ENCODE measurements at places on chromosomes 4 and X.

DNA sequence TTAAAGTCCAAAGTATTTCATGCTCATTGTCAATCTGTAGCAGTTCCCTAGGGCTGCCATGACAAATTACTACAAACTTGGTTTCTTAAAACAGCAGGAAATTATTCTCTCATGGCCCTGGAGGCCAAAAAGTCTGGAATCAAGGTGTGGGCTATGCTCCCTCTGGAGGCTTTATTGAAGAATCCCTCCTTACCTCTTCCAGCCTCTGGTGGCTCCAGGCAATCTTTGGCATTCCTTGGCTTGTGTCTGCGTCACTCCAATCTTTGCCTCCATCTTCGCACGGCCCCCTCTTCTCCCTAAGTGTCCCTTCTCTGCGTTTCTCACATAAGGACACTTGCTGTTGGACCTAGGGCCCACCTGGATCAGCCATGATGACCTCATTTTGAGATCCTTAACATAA, 170.4 kb downstream of the SMIM20 start:
- DNase-seq, result no peak

- no peak for DNase-seq
These were observed 26.4 kb downstream of the SMS start for GRCh38 chrX:21966866-21967265.

DNA sequence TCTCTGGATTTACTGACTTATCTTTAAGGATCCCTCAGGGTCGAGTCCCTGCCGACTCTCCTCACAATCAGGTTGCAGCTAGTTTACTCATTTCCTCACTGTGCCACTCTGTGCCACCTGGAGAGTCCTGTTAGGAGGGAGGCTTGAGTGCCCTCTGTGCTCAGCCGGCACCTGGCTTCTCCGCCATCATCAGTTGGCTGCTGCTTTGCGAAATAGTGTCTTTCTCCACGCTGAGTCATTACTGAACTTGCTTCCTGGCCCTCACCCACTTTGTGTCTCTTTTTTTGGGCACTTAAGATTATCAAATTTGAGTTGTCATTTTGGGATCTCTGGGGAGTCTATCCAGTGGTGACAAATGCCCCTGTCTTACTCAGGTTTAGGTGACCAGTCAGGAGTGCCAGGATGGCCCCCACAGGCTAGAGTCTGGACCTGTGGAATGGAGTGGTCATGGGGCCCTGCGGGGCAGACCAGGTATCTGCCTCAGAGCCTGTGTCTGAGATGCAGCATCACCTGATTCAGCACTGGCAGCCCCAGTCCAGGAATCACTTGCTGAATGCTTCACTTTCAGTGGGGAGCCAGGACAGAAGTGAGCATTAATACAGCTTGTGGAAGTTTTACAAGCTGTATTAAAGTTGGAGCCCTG, 37.7 kb downstream of the JADE1 start:
- no peak for DNase-seq

DNA sequence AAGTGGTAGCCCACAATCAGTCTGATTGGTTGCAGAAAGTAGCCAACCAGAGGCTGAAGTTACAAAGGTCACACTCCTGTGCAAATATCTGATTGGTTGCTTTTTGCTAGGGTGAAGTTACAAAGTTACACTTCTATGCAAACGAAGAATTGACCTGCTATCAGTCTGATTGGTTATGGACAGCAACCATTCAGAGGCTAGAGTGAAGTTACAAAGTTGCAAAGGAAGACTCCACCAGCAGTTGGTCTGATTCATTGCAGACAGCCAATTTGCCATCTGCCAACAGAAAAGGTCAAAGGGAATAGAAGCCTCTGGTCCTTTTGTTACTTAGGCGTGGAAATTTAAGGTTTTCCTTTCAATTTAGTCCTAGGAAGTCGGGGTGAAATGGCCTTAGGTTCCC, 377.7 kb downstream of the PRDM5 start:
- no peak for DNase-seq

GRCh38 chr4:111499291-111499690, 646.0 kb upstream of the FAM241A start:
- no peak for DNase-seq

DNA sequence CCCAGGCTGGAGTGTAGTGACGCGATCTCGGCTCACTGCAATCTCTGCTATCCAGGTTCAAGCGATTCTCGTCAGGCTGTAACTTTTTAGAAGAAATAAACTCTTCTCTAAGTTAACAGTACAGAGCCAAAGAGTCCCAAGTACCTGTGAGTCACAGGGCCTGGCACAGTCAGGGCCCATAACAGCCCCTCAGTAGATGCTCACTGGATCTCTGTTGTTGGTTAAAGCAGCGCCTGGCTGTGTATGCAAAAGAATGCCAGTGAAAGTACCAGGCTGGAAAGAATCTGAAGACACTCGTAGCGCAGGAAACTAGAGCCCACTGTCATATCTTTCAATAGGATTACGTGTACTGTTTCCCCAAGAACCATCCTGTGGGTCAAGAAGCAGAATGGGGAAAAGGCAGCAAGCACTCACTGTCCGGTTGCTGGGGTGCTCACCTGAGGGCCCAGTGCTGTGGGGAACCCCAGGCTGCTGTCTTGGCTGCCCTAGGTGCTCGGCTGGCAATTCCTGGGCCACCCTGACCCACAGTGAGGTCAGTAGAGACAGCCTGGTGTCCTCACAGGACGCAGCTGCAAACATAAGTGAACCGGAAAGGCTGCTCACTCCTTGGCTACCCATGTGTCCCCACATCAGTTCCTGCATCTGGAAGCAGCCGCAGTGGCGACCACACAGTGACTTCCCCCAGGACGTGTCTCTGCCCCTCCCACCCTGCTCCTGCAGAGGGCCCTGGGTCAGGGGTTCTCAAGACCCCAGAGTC, 3.1 kb upstream of the SLBP start:
- no peak for DNase-seq

GRCh38 chr4:68272860-68273259, 27.4 kb upstream of the TMPRSS11B start:
- no peak for DNase-seq

- DNase-seq, result no peak
These were observed 10.3 kb downstream of the SRPX2 start for GRCh38 chrX:100654261-100654660.

DNA sequence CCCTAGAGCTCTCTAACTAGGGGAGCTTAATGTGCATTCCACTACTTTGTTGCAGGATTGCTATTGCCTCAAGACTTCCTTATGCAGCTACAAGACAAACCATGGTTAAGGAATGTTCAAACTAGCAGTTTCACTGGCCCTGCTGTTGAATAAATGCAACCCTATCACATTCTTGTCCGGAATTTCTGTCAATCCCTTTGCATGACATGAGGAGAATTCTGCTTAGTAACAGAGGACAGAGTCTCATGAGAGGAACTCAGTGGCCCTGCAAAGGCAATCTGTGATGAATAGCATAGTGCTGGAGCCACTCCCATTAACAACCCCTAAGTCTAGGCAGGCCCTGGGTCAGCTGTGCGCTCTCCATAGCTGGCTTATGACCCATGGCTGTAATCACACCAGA, 30.7 kb upstream of the SGMS2 start:
- no peak for DNase-seq

DNA sequence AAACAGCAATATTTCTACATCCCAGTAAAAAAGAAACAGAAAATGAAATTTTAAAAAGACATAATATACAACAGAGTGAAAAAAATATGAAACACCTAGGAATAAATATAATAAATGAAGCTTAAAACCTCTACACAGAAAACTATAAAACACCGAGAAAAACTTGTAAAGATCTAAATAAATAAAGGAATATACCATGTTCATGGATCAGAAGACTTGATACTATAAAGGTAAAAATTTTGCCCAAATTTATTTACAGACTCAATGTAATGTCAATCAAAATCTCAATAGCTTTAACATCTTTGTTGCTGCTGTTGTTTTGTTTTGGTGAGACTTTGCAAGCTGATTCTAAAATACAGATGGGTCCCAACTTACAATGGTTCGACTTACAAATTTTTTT, 5.7 kb downstream of the TBC1D9 start:
- DNase-seq, result no peak

DNA sequence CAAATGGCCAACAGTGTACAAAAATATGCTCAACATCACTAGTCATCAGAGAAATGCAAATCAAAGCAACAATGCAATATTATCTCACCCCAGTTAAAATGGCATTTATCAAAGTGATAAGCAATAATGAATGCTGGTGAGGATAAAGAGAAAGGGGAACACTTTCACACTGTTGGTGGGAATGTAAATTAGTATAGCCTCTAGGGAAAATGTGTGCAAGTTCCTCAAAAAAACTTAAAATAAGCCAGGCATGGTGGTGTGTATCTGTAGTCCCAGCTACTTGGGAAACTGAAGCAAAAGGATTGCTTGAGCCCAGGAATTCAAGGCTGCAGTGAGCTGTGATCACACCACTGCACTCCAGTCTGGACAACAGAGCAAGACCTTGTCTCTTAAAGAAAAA, 572.1 kb downstream of the NLGN4X start:
- no peak for DNase-seq

- DNase-seq, result no peak
These were observed 91.6 kb downstream of the FUNDC1 start for GRCh38 chrX:44451056-44451455.

GRCh38 chr4:138592796-138593195, 350.6 kb upstream of the SLC7A11 start:
- DNase-seq, result no peak

GRCh38 chr4:45063696-45064095, 337.3 kb upstream of the GNPDA2 start:
- no peak for DNase-seq

DNA sequence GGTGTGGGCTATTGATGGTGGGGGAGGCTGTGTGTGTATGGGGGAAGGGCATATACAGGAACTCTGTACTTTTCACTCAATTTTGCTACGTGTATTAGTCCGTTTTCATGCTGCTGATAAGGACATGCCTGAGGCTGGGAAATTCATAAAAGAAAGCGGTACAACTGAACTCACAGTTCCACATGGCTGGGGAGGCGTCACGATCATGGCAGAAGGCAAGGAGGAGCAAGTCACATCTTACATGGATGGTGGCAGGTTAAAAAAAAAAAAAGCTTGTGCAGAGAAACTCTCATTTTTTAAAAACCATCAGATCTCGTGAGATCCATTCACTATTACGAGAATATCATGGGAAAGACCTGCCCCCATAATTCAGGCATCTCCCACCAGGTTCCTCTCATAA, 152.3 kb downstream of the NEK1 start:
- DNase-seq, result no peak

DNA sequence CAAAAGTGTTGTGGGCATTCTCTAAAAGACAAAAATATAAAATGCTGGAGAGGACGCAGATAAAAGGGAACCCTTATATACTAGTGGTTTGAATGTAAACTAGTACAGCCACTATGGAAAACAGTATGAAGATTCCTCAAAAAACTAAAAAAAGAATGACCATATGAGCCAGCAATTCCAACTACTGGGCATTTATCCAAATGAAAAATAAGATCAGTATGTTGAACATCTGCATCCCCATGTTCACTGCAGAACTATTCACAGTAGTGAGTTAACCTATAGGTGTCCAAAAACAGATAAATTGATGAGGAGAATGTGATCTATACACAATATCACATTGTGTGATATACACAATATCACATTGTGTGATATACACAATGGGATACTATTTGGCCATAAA, 1615.3 kb downstream of the PCDH18 start:
- no peak for DNase-seq

DNA sequence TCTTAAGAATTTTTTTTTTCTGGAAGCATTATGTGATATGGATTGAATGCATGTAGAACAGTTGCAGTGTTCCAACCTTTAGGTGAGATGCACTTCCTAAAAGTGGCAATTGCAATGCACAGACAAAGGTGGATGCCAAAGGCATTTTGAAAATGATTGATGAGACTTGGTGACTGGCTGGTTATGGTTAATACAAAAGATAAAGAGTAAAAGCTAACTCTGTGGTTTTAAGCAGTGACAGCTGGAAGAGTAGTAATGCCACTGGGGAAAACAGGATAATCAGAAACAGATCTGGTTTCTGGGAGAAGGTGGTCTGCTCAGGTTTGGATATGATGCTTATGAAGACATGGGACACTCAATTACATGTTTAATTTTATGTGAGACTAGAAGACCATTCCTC, 345.6 kb downstream of the RPA4 start:
- no peak for DNase-seq

DNA sequence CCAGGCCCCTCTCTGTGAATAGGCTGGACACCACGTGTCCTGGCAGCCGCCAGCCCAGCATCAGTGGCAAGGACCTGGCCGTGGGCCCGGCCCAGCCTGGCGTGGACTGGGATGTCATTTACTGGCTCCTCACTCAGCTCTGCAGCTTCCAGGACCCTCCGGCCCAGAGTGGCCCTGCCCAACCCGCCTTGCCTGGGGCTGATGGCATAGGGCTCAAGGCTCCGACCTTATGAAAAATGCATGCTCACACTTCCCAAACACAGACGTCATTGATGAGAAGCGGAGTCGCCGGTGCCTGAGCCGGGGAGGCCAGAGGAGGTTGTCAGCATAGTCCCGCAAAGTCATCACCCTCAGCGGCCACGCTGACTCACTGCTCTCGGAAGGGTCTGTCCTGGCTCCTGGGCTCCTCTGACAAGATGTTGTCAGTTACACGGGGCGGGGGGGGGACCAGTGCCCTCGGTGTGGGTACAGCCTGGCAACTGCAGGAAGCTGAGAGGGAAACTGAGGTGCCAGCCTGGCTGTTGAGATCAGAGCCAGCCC, 14.3 kb downstream of the CFAP99 start:
- DNase-seq, result no peak

GRCh38 chr4:159735281-159736207, 632.7 kb downstream of the RAPGEF2 start:
- DNase-seq, result no peak

- no peak for DNase-seq
These were observed 7.4 kb downstream of the PLCXD1 start for GRCh38 chrX:288561-288991.

DNA sequence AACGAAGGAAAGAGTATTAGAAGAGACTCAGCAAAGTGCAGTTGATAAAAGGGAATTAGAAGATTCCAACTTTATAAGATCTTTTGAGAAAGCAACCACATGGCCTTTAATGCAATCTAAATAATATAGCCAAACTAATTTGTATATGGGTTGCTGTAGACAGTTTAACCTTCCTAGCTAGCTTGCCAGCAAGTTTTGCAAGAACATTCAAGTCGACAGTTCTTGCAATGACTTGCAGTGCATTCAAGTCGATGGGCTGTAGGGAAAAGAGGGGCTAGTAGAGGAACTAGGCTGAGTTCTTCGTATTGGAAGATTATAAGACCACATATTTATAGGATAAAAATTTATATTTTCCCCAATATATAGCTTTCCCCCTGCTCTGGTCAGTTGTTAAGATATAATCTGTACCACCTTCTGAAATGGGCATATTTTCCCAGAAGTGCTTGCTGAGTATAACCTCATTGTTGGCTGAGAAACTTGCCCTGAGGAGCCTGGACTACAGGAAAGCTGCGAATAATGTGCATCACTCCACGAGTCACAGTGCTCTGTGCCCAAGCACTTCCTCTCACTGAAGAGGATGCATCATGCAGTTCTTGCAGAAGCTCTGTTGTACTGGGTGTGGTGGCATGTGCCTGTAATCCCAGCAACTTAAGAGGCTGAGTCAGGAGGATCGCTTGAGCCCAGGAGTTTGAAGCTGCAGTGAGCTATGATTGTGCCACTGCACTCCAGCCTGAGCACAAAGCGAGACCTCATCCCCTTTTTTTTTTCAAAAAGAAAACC, 56.7 kb downstream of the DOCK11 start:
- no peak for DNase-seq

Data from GM12892 (cell line).